ENCODE measurements at places on chromosomes 6 and 20. TPM values are rescaled to one million over a fixed set of nuclear protein-coding genes. Genes with fewer than 3 reads are reported as not detected.

- no peaks in the 10 kb centered on the region for H3K27me3 ChIP-seq
- no peak for DNase-seq
- peaks cover 2% of the 10 kb centered on the region for H3K36me3 ChIP-seq
These were observed 18.9 kb downstream of the NHSL1 start for GRCh38 chr6:138480279-138480949.

- H3K4me3 ChIP-seq: peak overlapping the region; percentile 44
- peak overlapping the region; percentile 22 for H3K27ac ChIP-seq
- peaks cover 14% of the 10 kb centered on the region for H3K4me1 ChIP-seq
- H3K27me3 ChIP-seq: peaks cover 6% of the 10 kb centered on the region
- peak; percentile 60 for DNase-seq
These were observed 1.2 kb downstream of the TCFL5 start for GRCh38 chr20:62860391-62860923.

DNA sequence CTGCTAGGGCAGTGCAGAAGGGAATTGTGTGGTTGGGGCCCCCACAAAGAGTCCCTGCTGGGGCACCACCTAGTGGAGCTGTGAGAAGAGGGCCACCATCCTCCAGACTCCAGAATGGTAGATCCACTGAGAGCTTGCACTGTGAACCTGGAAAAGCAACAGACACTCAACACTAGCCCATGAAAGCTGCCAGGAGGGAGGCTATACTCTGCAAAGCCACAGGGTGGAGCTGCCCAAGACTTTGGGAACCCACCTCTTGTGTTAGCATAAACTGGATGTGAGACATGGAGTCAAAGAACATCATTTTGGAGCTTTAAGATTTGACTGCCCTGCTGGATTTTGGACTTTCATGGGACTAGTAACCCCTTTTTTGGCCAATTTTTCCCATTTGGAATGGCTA is 328.4 kb upstream of the KHDRBS2 start:
- H3K27me3 ChIP-seq: no peaks in the 10 kb centered on the region
- no peaks in the 10 kb centered on the region for H3K4me1 ChIP-seq
- no peaks in the 10 kb centered on the region for H3K36me3 ChIP-seq

DNA sequence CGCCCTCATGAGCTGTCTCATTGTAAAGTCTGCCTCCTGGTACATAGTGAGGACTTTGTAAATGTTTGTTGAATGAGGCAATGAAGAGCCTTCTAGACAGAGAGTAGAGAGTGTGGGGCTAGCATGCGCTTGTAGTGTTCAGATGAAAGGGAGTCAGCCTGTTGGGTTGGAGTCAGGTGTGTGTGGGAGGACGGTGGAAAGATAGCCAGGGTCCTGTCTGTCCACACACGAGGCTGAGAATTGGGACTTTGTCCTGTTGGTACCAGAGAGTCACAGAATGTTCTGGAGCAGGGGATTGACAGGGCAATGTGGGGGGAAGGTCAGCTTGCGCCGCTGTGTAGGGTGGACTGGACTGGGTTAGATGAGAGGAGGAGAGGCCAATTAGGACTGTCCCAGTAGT is 58.6 kb downstream of the RIOK1 start:
- H3K4me3 ChIP-seq: no peak overlapping the region
- H3K27ac ChIP-seq: no peak overlapping the region
- H3K27me3 ChIP-seq: peaks cover 2% of the 10 kb centered on the region

GRCh38 chr6:113031591-113032238 is 684.6 kb downstream of the RFPL4B start:
- H3K36me3 ChIP-seq: no peaks in the 10 kb centered on the region
- no peak for DNase-seq
- H3K27ac ChIP-seq: no peak overlapping the region
- no peaks in the 10 kb centered on the region for H3K4me1 ChIP-seq

DNA sequence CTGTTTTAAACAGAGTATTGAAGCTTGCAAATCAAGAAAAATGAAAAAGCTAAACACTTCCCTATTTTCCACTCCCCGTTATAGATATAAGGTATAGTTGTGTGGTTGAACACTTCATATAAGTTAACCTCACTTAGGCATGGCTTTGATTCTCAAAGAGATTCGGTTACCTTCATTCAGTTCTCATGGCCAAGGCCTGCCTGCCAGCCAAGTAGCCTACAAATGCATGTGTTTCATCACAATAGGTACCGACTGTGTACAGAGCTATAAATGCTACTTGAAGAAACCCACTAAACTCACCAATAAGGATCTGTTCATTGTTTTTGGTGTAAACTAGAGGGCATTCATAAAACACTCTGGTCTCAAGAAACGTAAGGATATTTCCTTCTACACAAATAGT is 27.8 kb downstream of the PM20D2 start:
- H3K4me3 ChIP-seq: no peak overlapping the region
- H3K36me3 ChIP-seq: no peaks in the 10 kb centered on the region
- no peaks in the 10 kb centered on the region for H3K4me1 ChIP-seq
- no peak for DNase-seq

DNA sequence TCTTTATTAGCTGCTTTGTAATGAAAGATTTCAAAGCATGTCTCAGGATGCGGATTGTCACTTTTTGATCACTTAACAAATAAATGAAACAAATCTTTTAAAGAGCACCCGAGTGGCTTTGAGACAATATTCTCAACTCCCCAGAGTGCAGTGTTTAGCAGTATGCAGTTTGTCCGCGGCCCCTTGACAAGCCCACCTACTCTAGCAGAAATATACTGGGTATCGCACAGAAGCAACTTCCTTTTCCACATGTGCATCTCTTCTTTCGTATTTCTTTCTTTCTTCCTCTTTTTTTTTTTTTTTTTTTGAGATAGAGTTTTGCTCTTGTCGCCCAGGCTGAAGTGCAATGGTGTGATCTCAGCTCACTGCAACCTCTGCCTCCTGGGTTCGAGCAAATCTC is 84.5 kb upstream of the FAM184A start:
- H3K36me3 ChIP-seq: no peaks in the 10 kb centered on the region
- H3K27ac ChIP-seq: no peak overlapping the region
- H3K4me3 ChIP-seq: no peak overlapping the region
- no peak for DNase-seq
- peaks cover 8% of the 10 kb centered on the region for H3K4me1 ChIP-seq

DNA sequence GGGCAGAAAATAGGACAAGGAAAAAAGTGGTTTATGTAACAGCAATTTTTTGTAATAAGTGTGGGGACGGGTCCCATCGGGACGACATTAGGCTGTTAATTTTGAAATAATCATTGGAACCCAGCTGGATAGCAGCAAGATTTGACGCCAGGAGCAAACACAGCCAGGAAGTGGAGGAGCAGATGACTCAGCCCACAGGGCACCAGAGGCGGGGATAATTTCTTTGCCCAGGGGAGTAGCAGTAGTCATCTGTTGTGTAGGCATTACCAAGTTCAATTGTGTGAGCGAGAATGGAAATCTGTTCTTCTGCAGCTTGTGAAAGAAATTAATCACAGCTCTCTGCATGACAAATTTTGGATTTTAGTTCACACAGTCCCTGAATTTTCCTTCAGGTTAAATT is 22.6 kb upstream of the RIN2 start:
- no peak overlapping the region for H3K4me3 ChIP-seq
- peak overlapping the region; percentile 47 for H3K27ac ChIP-seq

TSBP1 gene
- not detected for total RNA-seq

BRPF3 gene
- total RNA-seq: 10.1 TPM

MEI4 gene
- total RNA-seq: under 0.01 TPM

CRISP2 gene
- not detected for total RNA-seq

FKBP1C gene
- total RNA-seq: 0.13 TPM

EYS gene
- total RNA-seq: 1.1 TPM

CRISP1 gene
- total RNA-seq: not detected

GJA1 gene
- 55.9 TPM for total RNA-seq

Measured in muscle of leg (tissue), 16 donors.